ENCODE measurements at places on chromosomes 4 and X. TPM values are rescaled to one million over a fixed set of nuclear protein-coding genes. Genes with fewer than 3 reads are reported as not detected.

The TMPRSS11E gene
- 0.29 TPM for total RNA-seq

The PARM1 gene
- under 0.01 TPM for total RNA-seq

GRCh38 chr4:79241846-79242245, 84.0 kb downstream of the NAA11 start:
- DNase-seq, result no peak

DNA sequence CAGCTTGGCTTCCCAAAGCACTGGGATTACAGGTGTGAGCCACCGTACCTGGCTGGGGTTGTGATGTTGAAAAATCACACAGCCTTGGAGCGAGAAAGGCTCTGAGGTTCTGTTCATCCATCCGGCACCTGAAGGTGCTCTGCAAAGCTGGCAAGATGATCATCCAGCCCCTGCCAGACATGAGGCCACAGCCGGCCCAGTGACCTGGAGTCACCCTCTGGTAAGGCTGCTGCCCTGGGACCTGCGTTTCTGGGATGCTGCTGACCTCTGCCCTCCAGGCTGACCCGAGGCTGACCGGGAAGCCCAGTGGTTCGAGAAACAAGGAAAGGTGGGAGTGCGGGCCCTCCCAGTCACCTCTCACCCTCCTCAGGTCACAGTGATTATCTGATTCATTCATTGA, 13.5 kb upstream of the WFS1 start:
- no peak for DNase-seq

GRCh38 chr4:68359508-68359907, 9.6 kb upstream of the YTHDC1 start:
- no peak for DNase-seq

All from osteoblast (primary cell).